ENCODE measurements at places on chromosomes 6 and 20. TPM values are rescaled to one million over a fixed set of nuclear protein-coding genes. Genes with fewer than 3 reads are reported as not detected.

DNA sequence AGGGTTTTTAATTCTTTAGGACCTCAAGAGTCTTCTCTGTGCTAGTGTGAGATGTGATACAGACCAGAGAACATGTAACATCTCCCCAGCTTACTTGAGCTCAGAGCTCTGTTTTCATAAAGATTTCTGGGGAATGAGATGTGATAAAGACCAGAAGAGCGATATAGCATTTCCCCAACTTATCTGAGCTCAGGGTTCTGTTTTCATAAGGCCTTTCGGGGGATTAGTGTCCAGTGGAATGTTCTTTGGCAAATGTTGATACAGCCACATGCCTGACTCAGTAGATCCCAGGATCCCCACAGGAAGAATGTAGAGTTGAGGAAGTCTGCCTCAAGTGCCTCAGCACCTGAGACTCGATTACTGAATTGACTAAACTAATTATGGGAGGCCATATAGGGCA lies 18.7 kb upstream of the TOP1 start:
- DNase-seq, result no peak

Gene RNF144B
- total RNA-seq, result 14.1 TPM

- no peak for DNase-seq
Measured at GRCh38 chr6:162198076-162198475, 529.5 kb downstream of the PRKN start.

- no peak for DNase-seq
Measured at GRCh38 chr20:38751360-38751976, 3.2 kb downstream of the ACTR5 start.

DNA sequence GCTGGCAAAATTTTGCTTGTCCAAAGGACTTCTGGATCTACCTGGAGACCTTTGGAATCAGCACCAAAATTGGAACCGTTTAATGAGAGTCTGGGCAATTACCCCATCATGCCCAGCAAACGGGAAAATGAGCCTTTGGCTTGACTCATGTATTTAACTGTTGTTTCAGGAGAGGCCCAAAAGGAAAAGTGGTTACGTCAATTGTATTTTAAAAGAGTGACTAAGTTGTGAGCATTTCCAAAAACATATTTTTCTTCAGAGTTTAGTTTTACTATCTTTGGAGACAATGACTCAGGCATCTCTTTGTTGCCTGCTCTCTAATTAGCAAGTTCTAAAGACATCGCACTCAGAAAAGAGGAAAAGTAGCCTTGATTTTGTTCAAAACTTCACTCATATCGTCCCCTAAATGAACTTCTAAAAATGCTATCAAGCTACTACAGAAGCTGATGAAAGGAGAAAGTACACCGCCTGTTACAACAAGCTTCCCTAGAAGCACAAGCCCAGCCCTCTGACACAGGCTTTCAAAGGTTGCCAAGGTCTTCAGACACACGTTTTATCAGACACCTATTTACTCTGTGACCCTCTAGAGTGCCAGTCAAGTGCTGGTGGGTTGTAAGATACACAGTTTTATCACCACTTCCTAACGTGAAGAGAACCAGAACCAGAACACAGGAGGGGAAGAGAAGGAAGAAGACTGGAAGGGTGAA lies 146.2 kb downstream of the TBX18 start:
- DNase-seq, result no peak

GRCh38 chr20:11754451-11754850 lies 163.2 kb upstream of the BTBD3 start:
- DNase-seq, result no peak

- no peak for DNase-seq
Measured at GRCh38 chr6:52330470-52330869, 31.5 kb upstream of the PAQR8 start.

DNA sequence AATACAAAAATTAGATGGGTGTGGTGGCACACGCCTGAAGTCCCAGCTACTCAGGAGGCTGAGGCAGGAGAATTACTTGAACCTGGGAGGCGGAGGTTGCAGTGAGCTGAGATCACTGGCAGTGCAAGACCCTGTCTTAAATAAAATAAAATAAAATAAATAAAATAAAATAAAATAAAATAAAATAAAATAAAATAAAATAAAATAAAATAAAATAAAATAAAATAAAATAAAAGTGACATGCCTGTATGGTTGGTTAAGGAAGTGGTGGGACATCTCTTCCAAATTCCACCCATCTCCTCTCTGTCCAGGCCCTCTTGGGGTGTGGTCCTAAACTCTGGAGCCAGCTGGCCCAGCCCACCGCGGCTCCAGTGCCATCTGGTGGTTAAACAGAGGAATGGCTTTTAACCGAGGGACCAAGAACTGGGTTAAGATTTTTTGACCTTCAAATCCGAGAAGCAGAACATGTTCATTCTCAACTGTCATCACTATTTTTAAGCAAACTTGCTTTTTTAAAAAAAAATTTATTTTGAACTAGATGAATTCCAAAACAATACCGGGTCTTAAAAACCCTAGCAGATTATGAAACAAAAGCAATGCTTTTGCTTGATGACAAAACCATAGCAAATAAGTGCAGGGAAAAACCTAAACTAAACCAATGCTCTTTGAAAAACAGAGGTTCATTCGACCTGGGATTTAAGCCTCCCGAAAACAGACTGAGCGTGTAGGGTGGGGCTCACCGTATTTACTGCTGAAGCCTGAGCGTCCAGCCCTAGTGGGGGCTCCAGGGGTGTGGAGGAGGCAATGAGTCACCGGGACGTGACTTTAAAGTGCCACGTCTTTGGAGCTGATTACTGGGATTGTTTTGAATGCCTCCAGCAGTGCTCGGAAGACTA lies 68.8 kb downstream of the CDC5L start:
- no peak for DNase-seq

GRCh38 chr6:69090132-69090531 lies 455.1 kb downstream of the ADGRB3 start:
- no peak for DNase-seq

Gene MMS22L
- total RNA-seq, result 1.9 TPM

DNA sequence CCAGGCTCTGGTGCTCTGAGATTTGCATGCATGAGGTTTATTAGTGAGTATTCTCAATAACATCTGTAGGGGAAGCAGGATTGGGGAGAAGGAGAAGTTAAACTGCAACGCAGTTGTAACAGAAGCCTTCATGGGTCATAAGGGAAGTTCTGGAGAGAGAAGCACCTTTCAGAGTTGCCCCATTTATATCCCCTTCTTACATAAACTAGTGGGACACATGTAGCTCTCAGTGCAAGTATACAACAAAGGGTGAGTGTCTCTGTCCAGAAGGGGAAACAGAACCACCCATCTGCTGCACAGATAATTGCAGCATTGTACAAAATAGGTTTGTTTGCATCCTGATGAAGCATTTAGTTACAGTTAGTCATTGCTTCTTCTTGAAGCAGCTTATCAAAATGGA lies 4.3 kb upstream of the ADGB start:
- DNase-seq, result no peak

Gene TUBB2B
- total RNA-seq, result 1.4 TPM

- no peak for DNase-seq
Measured at GRCh38 chr6:55980627-55981211, 105.3 kb upstream of the BMP5 start.

Gene ERVFRD-1
- total RNA-seq, result not detected

DNA sequence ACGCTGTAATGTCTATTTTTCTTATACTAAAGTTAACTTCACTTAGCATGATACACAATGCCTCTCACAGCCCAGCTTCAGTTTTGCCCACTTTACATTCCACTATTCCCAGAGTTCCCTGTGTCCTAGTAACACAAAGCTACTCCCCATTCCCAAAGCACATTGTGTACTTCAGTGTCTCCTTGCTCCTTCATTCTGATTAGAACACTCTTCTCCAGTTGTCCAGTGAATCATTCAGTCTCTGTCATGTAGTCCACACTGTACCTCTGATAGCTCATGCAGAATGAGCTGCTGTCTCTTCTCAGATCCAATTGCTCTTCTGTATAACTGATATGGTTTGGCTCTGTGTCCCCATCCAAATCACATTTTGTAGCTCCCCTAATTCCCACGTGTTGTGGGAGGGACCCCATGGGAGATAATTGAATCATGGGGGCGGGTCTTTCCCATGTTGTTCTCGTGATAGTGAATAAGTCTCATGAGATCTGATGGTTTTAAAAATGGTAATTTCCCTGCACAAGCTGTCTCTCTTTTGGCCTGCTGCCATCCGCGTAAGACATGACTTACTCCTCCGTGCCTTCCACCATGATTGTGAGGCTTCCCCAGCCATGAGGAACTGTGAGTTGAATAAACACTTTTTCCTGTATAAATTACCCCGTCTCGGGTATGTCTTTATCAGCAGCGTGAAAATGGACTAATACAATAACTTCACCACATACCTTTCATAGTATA lies 2.1 kb upstream of the TMX4 start:
- peak; percentile 18 for DNase-seq

GRCh38 chr6:3022765-3023662 lies 23.3 kb downstream of the NQO2 start:
- no peak for DNase-seq

DNA sequence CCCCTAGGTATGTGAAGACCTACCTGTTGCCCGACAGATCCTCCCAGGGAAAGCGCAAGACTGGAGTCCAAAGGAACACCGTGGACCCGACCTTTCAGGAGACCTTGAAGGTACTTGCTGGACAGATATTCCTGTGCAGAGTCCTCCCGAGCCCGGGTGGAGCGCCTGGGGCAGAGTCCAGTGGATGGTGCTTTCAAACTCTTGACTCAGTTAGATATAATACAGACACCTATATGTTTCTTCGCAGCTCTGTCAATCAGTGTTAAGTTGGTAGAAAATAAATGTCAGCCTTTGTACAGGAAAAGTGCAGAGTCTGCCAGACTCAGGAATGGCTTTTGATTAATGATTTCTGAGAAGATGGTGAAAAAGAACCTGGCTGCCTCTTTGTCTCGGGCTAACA lies 67.2 kb downstream of the EZR start:
- DNase-seq, result no peak

DNA sequence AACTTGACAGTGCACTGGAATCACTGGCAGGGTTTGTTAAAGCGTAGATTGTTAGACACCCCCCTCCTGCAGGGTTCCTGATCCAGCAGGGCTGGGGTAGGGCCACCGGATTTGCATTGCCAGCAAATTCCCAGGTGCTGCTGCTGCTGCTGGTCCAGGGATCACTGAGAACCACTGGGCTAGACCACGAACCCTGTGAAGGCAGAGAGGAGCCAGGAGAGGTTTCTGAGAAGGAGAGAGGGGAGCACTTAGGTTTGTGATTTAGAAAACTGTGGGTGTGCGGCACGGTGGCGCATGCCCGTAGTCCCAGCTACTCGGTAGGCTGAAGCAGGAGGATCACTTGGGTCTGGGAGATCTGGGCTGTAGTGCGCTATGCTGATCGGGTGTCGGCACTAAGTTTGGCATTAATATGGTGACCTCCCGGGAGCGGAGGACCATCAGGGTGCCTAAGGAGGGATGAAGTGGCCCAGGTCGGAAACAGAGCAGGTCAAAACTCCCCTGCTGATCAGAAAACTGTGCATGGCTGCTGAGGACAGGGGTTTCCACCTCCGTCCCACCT lies 53.6 kb upstream of the FAM83D start:
- no peak for DNase-seq

DNA sequence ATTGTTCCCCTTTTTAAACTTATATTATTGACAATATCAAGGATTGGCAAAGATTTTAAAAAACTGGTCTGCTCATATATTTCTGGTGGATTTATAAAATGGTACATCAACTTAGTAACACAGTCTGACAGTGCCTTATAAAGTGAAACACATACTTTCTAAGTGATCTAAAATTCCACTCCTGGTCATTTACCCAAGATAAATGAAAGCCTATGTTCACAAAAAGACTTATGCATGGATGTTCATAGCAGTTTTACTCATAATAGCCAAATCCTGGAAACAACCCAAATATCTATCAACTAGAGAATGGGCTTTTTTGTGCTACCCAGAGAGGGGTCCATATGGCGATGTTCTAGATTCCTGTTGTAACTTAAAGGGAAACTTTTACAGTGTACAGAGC lies 222.4 kb upstream of the FAM83B start:
- no peak for DNase-seq

DNA sequence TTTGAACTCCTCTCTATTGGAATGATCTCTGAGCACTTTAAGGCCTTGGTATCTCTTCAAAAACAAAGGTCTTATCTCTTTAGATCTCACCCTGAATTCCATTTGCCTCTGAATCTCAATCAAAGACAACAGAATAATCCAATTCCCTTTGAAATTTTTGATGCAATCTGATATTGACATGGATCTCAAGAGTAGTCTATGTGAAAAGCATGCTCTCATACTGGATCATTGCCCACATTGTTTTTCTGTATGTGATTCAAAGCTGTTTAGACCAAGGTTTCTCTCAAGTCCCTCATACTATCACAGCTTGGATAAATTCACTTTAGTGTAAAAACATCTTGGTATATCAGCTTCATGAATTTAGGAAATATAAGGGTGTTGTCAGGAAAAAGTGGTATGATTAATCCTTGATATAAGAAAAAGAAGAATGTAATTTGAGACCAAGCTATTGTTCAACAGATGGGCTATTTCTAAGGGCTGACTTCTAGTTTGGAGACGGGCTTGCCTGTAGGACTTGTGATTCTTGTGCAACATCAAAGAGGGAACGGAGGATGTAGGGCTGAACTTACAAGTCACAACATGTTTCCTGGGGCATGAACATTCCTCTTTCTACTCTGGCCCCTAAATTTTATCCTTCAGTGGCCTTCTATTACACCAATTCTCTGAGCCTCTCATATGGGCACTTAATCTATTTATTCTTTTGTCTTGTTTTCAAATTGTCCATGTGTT lies 77.9 kb upstream of the CITED2 start:
- no peak for DNase-seq

DNA sequence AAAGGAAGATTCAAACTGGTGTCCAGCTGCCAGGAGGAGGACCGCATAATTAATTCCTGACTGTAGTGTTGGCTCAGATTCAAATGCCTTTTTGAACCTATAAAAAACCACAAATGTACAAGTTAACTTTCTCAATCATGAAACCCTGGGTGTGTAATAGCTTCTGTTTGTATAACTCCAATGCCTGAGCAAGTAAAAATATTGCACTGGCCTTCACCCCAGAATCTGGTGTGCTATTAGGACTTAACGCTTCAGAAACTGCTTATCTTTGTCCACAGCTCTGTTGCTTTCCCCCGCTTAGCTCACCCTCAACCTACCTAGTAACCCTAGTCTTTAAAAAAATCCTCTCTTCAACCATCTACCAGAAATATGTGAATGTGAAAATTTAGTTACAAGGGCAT lies 119.1 kb upstream of the MAP7 start:
- DNase-seq, result no peak

- no peak for DNase-seq
Measured at GRCh38 chr6:25219917-25220278, 59.3 kb upstream of the CARMIL1 start.

DNA sequence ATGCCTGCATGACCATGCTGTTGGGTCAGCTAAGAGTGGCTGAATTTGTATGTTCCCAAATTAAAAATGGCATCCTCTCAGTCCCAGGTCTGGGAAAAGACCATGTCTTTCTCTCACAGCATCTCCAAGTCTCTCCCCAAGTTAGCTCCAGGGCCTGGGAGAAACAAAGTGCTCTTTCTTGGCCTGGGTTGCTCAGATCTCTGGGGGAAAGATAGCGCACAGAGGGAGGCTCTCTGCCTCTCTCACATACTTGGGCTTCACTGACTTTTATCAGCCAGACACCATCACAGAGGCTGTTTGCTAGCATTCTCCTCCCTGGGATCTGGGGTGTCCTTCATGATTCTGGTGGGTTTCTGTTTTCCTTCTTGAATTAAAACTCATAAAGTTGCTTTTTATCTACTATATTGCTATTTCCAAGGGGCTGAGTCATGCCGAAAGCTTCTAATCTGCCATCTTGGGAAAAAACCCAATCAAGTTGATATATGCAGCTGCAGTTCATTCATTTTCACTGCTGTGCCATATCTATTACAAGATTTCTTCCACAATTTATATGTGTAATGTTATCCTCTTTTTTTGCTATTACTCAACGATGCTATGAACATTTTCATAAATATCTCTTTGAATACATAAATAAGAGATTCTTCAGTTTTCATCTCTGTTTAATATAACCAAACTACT lies 190.2 kb downstream of the MOXD1 start:
- no peak for DNase-seq
